ENCODE measurements at places on chromosomes 4 and X.
A peak's percentile ranks its signal among the peaks of the same experiment; 100 is the strongest.

GRCh38 chr4:3297066-3297859, 4.4 kb downstream of the RGS12 start:
- no peak for DNase-seq

GRCh38 chr4:160233141-160233540, 1130.3 kb downstream of the RAPGEF2 start:
- no peak for DNase-seq

DNA sequence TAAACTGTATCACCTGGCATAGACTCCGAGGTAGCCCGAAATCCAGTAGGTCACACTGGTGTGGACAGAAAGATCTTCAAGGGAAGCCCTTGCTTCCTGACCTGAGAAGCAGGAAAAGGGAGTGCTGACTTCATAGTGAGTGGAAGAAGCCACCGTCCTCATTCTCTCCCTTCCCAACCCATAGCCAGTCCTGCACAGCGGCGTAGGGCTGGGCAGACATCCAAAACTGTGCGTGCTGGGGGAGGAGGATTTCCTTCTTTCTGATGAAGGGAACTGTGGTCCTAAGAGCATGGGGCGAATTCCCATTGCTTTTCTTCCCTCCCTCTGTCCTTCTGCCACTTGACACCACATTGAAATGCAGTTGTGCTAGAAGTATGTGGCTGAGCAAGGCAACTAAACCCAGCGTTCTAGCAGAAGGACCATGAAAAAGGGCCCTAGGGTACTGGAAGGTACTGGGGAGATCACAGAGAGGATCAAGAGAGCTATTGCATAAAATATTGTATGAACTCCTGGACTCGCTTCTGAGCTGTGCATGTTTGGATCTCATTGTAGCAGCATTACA, 66.9 kb downstream of the STOX2 start:
- DNase-seq = peak; percentile 69

DNA sequence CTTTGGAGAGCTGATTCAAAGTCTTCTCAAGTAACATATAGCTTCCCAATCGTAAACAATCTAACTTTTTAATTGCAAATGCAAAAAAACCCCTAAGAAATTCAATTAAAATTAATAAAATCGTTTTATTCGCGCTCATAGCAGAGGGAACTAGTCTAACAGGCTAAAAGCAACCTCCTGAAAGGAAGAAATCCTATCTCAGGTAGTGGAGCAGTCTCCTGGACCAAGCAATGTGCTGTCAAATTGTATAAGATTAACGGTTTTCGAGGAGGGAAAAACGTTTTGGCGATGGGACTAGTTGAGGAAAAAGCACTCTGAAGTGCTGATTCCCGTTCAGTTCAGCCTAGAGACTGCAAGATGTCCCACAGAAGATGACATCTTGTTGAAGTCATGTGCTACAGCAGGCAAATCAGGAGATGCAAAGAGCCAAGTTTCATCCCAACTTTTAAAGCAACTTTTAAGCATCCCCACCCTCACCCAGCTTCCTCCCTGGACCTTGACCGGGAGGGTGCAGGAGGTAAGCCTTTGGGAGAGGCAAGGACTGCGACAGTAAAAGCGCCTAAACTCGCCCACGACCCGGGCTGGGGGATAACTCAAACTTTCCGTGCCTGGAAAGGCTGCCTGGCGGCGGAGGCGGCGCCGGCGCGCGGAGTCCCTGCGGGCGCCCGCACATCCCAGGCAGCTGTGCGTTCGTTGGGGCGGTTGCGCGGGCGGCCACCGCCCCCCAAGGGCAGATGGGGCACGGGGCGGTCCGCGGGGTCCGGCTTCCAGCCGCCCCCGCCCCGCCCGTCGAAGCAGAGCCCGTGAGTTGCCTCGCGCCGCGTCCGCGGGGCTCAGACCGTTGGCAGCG, 784 bp downstream of the MAP7D3 start:
- DNase-seq = no peak

DNA sequence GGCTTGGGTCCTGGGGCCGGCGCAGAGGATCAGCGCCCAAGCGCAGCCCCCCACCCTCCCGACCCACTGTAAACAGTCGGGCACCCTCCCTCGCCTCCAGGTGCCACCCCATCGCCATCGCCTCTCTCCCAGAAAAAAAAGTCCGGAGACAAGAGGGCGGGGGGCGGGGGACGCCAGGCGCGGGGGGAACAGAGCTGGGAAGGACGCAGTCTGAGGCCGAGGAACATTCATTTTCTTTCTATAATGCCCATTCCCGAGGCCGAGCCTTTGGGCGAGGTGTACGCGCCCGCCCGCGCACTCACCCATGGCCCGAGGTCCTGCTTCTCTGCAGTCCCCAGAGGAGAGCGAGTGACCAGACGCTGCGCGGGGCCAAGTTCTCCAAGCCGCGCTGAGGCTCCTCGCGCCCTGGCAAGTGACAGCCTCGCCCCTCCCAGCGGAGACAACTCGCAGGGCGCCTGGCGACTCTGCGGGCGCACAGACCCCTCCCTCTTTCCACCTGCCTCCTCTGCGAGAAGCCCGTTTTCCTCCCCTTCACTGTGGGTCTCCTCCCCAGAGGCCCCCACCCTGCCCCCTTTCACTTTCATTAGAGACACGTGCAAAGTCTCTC, 63.5 kb upstream of the WDR17 start:
- peak; percentile 48 for DNase-seq

GRCh38 chrX:9724711-9725110, 40.9 kb downstream of the GPR143 start:
- DNase-seq = no peak

DNA sequence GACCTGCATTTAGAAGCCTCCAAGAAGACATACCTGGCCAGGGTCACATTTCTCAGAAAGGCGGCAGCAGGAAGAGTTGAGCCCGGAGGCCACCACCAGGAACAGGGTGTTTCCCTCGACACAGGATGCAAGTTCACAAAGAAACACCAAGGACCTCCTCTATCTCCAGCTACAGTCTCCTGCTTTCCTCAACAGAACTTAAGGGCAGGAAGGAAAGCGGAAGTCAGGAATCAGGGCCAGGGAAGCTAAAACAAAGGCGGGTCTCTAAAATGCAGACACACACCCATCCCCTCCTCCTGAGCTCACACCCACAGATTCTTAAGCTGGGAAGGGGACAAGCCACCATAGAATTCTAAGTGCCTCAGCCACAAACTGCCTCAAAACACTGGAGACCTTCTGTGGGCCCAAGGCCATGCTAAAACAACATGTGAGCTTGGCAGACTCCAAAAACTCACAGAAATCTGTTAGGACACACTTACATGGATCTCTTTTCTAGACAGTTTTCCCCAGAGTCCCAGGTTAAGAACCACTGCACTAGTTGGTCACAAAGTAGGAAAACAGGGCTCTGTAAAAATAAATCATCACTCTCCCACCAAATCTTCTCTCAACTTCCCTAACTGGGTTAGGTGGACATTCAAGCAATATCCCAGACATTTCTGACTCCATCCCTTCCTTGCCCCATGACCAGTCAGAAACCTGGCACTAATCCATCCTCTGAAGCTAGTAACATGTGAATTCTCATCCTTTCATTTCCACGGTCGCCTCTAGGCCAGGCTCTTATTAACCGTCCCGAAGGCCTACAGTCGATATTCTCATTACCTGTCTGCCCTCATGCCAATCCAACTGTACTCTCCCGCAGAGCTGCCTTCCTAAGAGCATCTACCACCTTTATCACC, 163.2 kb downstream of the APBB2 start:
- DNase-seq = peak; percentile 33

DNA sequence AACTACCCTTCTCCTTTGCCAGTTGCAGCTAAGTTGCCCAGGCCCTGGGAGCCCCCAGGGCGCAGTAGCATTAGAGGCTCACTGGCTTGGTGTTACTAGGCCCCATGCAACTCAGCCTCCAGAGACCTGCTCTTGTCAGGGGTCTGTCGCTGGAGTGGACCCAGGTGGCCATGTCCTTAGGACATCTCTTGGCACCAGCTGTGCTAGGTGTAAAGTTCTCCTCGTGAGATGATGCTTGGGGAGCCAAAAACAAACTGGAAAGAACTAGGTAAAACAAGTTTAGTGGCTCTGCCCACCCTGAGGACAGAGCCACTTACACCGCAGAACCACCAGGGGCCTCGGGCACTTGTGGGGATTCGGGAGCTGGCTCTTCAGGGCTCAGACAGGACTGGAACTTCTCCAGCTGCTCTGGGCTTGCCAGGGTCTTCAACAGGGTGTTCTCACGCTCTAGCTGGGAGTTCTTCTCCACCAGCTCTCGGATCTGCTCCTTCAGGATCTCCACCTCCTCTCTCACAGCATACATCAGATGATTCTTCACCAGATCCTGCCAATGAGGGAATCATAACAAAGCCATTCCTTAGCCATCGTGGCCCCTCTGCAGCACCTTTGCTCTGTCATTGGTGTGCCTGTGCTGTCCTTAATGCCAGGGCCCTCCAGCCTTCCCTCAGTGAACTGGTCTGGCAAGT, 61.2 kb downstream of the TSC22D3 start:
- DNase-seq = no peak

DNA sequence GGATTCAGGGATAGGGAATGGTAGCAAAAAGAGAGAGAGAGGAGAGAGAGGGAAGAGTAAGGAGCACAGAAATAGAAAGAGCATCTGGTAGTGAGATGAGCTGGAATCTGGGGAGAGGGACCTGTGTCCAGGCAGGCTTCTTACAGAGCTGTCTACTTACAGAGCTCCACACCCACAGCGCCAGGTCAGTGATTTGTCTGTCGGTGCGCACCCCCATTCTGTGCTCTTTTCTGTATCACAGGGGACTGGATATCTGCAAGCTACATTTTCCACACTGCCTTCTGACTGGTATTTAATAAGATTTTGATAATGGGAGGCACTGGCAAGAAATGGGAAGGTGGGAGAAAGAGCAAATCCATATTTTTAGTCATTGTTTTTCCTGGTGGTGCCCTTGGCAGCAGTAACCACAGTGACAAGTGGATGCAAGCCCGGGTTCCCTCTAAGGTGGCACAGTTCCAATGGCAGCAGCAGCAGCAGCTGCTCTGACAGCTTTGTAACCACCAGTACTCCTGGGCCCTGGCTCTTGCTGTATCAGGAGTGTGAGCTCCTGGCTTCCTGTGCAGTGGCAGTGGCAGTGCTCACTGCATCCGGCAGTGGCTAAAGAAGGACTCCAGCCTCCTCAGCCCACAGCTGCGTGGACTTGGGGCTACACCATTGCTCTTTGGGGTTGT, 300.5 kb downstream of the TRIML1 start:
- peak; percentile 76 for DNase-seq

DNA sequence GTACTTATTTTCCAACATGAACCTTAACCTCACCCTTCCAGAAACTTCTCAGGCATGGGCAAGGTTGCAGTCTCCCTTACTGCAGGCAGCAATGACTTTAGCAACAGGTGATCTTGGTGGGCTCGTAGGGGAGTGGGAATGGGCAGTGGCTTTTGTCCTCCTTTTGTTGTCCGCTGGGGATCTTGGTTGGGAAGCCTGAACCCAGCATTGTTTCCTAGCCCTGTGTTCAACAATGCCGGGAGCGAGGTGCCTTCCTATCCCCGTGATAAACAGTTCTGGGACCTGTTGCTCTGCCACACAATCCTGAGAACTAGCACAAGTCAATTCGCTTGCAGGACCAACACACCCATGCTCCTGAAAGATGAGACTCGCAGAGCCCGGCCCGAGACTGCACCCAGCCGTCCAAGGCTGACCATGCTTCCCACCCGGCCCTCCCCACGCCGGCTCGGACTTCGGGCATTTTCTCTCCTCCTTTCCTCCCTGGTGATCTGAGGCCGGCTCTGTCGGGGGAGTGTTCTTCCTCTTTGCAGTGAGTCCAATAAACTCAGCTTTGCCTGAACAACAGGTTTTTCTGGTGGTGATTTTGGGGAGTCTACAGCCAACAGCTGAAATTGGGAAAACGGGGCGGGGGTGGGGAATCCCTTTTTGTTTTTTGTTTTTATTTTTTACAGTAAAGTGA, 20.2 kb downstream of the IRAK1 start:
- DNase-seq = no peak

- no peak for DNase-seq
Observed at GRCh38 chr4:80265571-80266252, 752 bp upstream of the FGF5 start.

GRCh38 chr4:54525602-54526001, 132.2 kb upstream of the KIT start:
- DNase-seq = no peak

- peak; percentile 82 for DNase-seq
Observed at GRCh38 chr4:184473499-184474262, 669 bp downstream of the IRF2 start.

- no peak for DNase-seq
Observed at GRCh38 chr4:42732776-42733175, 75.9 kb upstream of the ATP8A1 start.

DNA sequence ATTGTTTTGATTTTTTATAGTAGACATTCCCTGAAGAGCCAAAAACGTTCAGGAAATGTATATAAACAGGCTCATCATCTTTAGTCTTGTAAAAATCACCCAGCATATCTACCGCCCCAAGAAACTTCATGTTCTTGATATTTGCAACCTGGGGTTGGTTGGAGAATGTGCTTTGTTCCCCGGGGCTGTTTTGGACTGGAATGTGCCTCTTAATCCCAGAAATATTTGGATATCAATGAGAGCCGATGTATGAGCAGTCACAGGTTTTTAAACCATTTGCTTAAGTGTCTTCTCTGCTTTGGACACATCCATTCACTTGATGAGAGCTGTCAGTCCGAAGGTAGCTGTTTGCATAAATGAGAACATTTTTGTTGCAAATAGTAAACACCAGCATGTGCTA, 449.7 kb downstream of the PCDH7 start:
- no peak for DNase-seq

- DNase-seq = no peak
Observed at GRCh38 chr4:112329672-112330375, 32.7 kb downstream of the ALPK1 start.

DNA sequence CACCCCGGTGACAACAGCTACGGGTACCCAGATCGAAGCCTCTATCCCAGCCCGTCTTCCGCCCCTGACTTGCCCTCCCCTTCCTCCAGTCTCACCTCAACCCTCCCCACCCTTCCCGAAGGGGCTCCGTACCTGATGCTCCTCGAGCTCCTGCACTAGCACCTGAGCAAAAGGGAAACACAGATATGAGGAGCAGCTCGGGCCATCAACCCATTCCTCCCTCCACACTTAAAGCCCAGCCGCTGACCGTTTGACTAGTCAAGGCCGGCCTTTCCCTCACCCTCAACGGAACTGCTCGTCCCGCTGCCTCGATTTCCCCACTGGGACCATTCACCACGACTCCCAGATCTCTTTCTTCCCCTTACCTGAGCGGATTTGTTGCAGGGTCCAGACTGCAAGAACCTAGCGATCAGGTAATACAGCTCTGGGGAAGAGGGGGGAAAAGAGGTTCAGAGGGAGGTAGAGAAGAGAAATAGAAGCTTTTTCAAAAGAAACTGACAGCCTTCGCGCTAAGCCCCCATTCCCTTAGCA, 731 bp downstream of the BRWD3 start:
- no peak for DNase-seq
